Activated CD8-positive, alpha-beta memory T cell treated with anti-CD3 and anti-CD28 coated beads, Interleukin-2, amount 50 U/mL, for 4 hours (primary cell): ENCODE measurements at places on chromosomes 7 and 10.

DNA sequence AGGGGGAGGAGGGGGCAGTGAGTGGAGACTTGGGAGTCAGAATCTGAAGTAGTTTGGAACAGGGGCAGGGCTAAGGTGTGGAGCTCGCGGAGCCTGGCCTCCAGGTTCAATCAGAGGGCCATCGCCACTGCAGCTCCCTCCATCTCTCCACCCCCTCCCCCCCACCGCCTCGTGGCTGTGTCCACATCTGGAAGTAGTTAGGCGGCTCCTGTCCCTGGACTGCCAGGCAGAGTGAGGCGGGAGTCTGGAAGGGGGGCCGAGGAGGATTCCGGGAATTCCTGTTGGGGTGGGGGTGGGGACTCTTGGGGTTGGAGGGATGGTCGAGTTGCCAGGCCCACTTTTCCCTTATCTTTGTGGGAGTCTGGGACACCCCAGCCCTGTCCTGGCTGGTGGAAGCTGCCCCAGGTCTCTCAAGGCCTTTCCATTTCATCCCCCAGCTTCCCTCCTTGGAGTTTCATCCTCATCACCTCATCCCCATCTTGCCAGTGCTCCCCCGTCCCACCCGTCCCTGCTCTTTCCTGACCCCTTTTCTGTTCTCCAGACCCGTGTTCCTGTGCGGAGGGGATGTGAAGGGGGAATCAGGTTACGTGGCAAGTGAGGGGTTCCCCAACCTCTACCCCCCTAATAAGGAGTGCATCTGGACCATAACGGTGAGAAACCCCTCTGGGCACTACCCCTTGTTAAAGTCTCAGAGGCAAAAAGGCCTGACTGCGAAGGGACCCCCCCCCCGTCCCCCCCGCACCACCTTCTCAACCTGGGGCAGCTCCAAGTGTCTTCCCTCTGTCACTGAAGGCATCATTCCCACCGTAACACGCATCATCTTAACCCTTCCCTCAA lies 944 bp downstream of the PCOLCE start:
- no peak for DNase-seq

GRCh38 chr10:2782265-2782664 lies 285.1 kb upstream of the PFKP start:
- DNase-seq: no peak

GRCh38 chr7:127382301-127383085 lies 10.0 kb downstream of the ZNF800 start:
- DNase-seq: no peak

DNA sequence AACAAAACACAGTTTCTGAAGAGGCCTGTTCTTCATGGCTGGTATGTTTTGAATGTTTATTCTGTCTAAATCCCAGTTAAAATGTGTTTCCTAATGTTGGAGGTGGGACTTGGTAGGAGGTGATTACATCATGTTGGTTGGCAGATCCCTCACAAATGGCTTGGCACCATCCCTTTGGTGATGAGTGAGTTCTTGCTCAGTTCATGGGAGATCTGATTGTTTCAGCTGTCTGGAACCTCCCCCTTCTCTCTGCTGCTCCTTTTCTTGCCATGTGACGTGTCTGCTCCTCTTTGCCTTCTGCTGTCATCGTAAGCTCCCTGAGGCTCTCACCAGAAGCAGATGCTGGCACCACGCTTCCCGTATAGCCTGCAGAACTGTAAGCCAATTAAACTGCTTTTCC lies 383.6 kb upstream of the TPK1 start:
- no peak for DNase-seq

DNA sequence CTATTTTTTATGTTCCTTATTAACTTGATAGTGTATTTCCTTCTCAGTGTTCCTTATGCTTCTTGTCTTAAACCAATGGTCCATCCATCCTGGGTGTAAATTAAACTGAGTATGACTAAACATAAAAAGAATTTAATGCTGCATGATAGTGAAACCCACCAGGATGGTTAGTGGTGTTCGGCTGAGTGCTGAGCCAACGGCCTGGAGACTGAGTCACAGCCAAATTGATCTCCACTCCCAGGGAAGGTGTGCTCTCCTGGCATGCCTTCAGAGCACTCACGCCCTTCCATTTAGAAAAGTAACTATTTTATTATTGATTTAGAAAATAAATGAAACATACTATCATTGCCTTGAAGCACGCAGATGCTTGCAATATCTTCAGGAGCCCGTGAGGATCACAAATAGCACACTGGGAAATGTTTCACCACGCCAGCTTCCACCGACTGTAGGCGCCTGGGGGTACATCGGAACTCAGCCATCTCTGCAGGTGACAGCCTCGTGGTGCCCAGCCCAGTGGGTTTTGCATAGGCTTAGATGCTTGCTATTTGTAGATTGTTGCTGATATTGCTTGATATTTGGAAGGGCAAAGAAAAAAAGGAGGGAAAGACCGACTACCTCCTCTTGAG lies 40.0 kb upstream of the LOXL4 start:
- DNase-seq: no peak

DNA sequence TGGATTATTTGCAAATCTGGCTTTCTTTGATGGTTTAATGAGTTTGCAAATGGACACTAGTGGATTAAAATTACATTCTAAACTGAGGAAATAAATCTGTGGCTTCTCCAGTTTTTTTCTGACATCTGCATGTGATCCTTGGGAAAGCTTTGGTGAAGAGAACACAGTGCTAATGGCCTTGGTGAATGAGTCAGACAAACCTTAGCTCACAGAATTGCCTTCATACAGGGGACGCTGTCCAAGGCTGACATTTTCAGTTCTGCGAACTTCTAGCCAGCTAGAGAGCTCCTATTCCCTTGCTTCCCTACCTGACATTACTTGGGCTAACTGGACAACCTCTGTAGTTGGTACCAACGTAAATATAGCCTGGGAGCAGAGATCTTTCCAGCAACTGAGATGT lies 21.2 kb downstream of the BMPER start:
- DNase-seq: no peak

DNA sequence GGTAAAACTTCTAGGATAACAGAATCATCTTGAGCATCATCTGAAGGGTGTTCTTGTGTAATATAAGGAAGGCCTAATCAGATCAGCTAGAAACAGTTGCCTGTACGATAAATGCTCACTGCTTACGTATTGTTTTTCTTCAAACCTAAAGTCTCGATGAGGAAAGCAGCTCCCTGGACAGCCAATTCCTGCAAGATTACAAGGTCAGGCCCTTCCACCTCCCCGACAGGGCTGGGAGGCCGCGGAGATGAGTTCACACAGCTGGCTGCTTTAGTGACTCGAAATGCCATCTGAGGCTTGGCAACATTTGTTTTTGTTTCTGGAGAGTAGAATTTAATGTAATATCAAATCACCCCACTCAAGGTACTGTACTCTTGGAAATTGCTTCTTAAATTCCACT lies 95.1 kb upstream of the PFKP start:
- DNase-seq: no peak

- DNase-seq: no peak
Observed at GRCh38 chr7:119270644-119271043, 1002.3 kb upstream of the KCND2 start.

- DNase-seq: no peak
Observed at GRCh38 chr7:46162609-46163008, 241.5 kb upstream of the IGFBP3 start.

DNA sequence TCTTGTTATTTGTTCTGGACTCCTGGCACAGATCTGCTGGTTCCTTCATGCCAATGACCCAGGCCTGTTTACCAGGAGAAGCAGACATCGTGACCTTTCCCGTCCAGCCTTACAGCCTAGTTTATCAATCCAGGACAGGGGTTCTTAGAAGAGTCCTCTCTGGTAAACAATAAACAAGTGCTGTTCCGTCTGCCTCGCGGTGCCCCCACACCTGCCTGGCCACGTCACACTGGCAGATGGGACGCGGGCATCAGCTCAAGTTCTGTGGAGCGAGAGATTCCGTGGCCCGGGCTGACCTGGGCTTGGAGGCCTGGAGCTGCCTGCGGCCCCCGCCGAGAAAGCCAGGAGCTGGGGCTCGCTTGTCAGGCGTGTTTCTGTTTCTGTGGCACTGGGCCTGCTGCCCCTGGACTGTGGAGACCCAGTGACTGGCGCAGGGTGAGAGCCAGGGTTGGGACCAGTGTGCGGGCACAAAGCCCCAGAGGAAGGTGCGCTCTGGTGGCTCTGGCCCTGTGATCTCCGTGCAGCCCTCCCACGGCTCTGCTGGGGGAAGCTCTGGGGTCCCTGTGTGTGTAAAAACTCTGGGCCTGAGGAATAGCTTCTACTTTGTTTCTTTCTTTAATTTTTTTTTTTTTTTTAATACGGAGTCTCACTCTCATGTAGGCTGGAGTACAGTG lies 28.4 kb upstream of the PFKFB3 start:
- no peak for DNase-seq

- DNase-seq: no peak
Observed at GRCh38 chr10:61187601-61188000, 243.6 kb upstream of the RHOBTB1 start.

- DNase-seq: no peak
Observed at GRCh38 chr10:89942217-89942616, 240.8 kb downstream of the KIF20B start.
